ENCODE measurements at places on chromosomes 2 and 18.

GRCh38 chr2:142030735-142031134 lies 100.1 kb downstream of the LRP1B start:
- no peak for DNase-seq

DNA sequence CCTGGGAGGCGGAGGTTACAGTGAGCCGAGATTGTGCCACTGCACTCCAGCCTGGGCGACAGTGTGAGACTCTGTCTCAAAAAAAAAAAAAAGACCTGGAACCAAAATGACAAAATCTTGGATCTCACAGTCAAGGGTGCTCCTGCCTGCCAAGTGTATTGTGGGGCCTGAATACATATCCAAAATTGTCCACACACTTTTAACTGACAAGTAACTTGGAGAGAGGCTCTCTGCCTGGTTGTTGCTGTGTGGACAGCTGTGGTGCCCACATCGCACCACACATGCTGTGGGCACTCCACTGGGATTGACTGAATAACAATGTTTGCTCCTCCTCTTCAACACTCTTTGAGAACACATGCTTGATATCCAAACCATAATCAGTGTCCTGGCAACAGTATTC lies 117.6 kb upstream of the REV1 start:
- DNase-seq: no peak

GRCh38 chr2:229330952-229331351 lies 59.9 kb upstream of the PID1 start:
- DNase-seq: no peak

- DNase-seq: no peak
Measured at GRCh38 chr2:127420039-127420864, 2.0 kb downstream of the PROC start.

DNA sequence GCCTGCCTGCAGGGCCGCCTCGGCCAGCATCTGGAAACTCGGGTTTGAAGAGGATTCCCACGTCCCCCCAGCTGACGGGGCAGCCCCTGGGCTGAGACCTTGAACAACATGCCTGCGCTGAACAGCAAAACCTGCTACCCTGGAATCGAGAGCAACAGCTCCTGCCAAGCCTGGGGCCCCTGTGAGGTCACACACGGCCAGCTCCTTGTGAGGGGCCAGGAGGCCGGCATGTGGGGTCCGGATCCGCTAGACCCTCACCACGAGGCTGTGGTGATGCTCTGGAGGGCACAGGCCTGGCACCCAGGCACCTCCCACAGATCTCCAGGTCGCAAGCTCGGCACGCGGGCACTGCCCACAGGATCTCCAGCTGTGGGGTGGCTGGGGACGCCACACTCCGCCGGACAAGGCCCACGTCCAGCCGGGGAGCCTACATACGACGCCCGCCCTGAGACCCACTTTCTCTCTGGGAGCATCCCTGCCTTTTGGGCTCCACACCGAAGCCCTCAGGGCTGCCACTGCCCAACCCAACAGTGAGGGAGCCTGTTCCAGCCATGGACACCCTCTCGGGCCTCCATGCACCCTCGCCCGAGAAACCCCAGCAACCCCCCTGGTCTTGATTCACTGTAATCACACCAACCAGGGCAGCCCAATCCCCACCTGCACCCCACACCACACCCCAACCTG lies 34.1 kb downstream of the SLC66A2 start:
- no peak for DNase-seq

DNA sequence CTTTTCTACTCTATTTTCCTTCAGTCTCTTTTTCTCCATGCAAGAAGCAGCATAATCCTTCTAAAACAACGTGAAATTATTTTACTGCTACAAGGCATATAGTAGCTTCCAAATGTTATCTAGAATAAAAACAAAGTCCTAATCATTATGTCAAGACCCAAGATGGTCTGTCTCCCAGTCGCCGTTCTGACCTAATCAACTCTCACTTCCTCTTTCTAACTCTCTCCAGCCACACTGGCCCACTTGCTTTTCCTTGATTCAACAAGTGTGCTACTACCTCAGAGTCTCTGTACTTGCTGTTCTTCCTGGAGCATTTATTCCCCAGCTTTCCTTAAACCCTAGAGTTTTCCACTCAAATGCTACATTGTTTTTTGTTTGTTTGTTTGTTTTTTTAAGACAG lies 1491.2 kb downstream of the LRP1B start:
- no peak for DNase-seq

DNA sequence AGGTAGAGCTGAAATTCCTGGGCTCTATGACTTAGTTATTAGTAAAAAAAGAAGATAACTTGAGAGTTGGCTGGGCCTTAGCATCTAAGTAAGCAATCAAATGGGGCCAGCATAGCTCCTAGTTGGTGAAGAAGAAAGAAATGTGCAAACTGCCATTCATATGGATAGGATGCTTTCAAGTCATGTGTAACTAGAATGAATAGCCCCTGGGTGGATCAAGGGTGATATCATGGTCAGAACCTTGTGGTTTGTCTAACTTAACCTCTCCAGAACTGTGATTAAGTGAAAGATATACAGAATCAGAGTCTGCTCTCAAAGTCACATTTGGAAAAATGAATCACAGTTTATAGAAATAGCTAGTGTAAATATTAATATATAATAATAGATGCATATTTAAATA lies 198.7 kb upstream of the DTNA start:
- DNase-seq: peak; percentile 52

- DNase-seq: no peak
Measured at GRCh38 chr2:112065486-112065885, 10.4 kb downstream of the TMEM87B start.

GRCh38 chr2:182404975-182405561 lies 21.8 kb downstream of the PDE1A start:
- no peak for DNase-seq

DNA sequence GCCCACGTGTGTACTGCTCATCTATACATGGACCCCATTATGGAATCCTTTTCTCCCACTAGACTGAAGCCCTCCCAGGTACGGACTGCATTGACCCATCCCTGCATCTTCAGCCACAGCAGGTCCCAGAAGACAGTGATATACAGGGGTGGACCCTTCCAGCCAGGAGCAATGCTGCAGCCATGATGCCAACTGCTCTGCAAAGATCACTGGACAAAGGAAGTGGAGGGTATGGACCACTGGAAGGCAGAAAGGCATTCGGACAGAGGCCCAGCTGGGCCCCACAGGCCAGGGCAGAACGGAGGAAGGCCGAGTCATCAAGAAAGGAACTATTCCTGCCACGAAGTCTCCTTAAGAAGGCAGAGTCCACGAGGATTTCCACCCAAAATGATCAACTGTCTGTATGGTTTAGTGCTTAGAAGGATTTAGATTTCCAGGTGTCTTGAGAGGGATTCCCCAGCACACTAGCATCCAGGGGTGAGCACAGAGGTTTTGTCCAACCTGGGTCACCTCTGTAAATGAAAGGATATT lies 93.4 kb downstream of the TWIST2 start:
- DNase-seq: no peak

- DNase-seq: no peak
Measured at GRCh38 chr2:15189216-15189615, 371.9 kb downstream of the NBAS start.

GRCh38 chr2:44929159-44929734 lies 12.3 kb upstream of the SIX3 start:
- DNase-seq: no peak

- DNase-seq: no peak
Measured at GRCh38 chr2:6183226-6183625, 491.0 kb downstream of the SOX11 start.

GRCh38 chr18:57930476-57930875 lies 113.5 kb upstream of the NEDD4L start:
- no peak for DNase-seq

GRCh38 chr18:34837769-34838272 lies 127.7 kb downstream of the DTNA start:
- DNase-seq: no peak

GRCh38 chr2:135023886-135024485 lies 23.3 kb downstream of the MAP3K19 start:
- no peak for DNase-seq

- DNase-seq: no peak
Measured at GRCh38 chr18:68714366-68714711, 569 bp downstream of the TMX3 start.

GRCh38 chr2:152036611-152037469 lies 62.0 kb downstream of the CACNB4 start:
- no peak for DNase-seq

DNA sequence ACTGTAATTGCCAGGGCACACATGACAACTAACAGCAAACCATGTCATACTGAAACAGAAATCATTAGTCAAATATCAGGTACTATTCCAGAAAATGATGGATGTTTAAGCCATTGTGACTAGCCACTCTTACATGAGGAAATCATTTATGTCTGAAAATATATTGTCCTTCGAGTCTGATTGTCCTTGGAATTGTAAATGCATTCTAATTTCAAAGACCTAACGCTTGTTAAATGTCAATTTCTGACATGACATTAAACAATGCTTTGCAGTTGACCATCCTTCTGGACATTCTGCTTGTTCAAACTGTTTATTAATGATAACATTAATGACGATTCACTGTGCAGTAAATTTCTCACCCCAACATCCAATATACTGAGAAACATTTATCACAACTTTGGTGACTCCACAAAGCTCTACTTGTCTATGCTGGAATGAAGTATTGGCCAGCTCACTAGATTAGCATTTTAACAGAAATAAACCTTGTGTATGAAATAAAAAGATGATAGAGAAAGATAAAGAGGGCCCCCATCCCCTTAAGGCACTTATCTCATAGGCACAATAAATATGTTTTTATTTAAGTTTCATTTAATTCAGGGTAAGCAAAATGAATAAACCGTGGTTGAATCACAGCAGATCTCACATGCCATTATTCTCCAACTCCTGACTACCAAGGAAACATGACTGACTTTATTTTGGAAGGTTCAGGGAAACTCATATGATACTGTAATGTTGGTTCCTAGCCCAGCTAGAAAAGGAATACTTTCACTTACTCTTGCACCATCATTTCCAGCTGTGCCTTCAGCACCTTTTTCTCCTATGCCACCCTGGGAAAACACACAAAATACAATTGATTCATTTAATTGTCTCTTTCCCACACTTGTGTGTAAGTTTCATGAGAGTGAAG lies 82.3 kb downstream of the COL3A1 start:
- no peak for DNase-seq

DNA sequence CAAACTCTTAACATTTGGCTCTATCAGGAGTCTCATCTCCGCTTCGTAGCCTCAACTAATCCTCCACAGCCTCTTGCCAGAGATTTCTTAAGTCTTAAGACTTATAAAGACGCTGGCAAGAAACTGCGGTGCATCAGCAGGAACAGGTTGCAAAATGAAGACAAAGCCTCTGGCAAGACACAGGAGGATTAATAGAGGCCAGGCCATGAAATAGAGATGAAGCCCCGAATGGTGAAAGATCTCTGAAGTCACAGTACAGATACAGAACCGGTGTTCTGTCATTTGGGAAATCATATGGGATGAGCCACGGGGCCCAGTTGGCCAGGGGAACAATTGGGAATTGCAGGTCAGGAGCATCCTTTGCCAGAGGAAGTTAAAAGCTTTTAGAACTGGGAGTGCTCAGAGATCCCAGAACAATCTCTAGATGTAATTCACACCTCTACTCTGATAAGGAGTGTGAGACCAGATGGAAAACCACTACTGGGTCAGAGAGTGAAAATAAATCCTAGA lies 190.9 kb upstream of the FOSL2 start:
- no peak for DNase-seq

DNA sequence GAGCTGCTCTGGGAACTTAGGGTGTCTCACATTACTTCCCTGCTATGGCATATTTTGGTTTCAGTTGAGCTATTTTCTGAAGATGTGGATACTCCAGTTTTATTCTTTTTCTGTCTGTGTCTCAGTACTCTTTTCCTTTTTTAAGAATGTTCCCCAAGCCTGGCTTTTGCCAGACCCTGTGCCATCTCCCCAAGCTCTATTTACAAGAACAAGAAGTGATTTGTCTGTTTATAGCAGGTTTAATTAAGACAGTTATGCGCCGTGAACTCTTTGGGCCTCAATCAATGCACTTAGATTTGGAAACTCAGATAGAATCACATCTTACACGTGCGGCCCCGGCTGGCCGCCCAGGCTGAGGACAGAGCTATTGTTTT lies 8.9 kb upstream of the SATB2 start:
- DNase-seq: no peak

- DNase-seq: no peak
Measured at GRCh38 chr2:190535121-190535439, 558 bp upstream of the NEMP2 start.

GRCh38 chr2:101706819-101707177 lies 9.3 kb downstream of the MAP4K4 start:
- DNase-seq: no peak

- DNase-seq: no peak
Measured at GRCh38 chr2:170076189-170076588, 101.8 kb upstream of the MYO3B start.

DNA sequence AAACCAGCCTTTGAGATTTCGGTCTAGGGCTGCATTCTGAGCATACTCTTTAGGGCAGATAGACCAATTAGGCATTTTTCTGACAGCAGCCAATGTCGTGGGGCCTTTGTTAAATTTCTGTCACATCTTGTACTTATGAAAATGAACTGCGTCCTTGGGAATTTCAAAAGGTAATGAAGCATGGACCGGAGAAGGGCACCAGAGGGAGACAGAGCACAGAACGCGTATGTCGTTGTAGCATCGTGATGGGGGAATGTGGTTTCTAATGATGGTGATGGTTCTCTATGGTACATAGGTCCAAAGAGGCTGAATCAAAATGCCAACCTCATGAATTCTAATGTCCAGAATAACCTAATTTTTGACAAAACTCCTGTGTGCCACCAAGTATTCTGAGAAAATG lies 483.9 kb upstream of the CRIM1 start:
- no peak for DNase-seq

DNA sequence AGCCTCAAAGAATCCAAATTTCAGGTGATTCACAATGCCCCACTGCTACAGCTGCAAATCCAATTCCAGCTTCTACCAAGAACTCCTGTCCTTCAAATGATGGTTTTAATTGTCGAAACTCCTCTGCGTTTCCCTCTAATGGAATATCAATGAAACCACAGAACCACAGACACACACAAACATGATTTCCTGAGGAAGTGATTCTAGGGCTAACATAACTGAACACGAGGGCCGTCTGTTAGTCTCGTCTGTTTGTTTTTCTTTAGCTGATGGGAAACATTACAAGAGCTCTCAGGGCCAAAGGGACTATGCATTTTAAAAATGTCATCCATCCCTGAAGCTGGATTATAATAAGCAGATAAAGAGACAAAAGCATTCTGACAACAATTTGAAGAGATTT lies 59.4 kb downstream of the RNF152 start:
- no peak for DNase-seq

DNA sequence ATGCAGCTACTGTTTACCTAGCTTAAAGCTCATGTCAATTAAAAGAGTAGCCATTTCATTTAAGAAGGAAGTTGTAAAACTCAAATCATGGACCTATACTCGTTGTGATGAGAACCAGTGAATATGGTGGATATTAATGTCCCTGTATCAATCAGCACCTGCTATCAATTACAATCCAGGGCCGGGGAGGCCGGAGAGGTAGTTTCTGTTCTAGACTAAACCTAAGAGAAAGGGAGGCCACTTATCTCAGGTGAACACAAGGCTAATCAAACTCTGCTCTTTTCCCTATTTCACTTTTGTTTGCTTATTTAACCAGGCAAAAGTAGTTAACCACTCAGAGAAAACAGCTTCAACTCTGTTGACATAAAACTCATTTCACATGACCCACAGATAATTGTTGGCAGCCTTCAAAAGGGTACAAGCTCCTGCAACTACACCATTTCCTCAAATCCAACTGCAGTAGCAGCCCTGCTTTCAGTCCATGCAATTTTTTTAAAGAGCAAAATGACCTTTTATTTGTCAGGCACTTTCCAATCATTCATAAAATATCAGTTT lies 27.8 kb upstream of the SLC9A2 start:
- no peak for DNase-seq

- no peak for DNase-seq
Measured at GRCh38 chr2:10798783-10799182, 13.8 kb downstream of the PDIA6 start.

Measured in epithelial cell of proximal tubule (primary cell).